ENCODE measurements at places on chromosomes 2 and 18. TPM values are rescaled to one million over a fixed set of nuclear protein-coding genes. Genes with fewer than 3 reads are reported as not detected.
A peak's percentile ranks its signal among the peaks of the same experiment; 100 is the strongest.

- H3K4me1 ChIP-seq = no peaks in the 10 kb centered on the region
- H3K36me3 ChIP-seq = no peaks in the 10 kb centered on the region
- H3K27me3 ChIP-seq = no peaks in the 10 kb centered on the region
These were observed 672.1 kb upstream of the FANCL start for GRCh38 chr2:58913082-58913726.

- no peaks in the 10 kb centered on the region for H3K36me3 ChIP-seq
- no peak overlapping the region for H3K27ac ChIP-seq
- no peak overlapping the region for H3K4me3 ChIP-seq
- H3K27me3 ChIP-seq = no peaks in the 10 kb centered on the region
- no peak for DNase-seq
These were observed 62.7 kb upstream of the REV1 start for GRCh38 chr2:99552529-99552928.

DNA sequence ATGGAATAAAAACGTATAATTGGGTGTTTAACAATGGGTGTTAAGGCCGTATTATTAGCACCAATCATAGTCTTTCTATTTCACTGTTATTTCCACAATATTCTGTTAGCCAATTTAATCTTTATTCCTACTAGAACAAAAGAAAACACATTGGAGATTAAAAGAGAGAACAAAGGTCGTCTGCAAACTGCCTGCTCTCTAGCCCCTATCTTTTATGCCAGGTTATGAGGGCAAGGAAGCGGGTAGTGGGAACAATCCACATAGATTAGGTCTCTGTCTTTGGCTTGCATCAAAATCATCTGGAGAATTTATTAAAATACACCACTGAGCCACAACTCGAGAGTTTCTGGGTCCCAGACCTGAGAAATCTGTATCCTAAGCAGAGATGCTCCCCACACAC is 69.4 kb upstream of the DSC1 start:
- no peaks in the 10 kb centered on the region for H3K4me1 ChIP-seq
- H3K36me3 ChIP-seq = no peaks in the 10 kb centered on the region
- no peak overlapping the region for H3K4me3 ChIP-seq
- no peak for DNase-seq

DNA sequence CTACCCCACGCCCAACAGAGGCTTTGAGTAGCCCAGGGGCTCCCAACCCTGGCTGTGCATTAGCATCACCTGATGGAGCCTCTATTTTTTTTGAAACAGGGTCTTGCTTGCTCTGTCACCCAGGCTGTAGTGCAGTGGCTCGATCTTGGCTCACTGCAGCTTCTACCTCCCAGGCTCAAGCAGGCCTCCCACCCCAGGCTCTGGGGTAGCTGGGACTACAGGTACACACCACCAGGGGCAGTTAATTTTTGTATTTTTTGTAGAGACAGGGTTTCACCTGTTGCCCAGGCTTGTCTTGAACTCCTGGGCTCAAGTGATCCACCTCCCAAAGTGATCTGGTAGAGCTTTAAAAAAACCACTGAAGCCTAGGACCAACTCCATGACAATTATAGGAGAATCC is 394.8 kb upstream of the ATP5MC3 start:
- no peak overlapping the region for H3K4me3 ChIP-seq
- no peaks in the 10 kb centered on the region for H3K4me1 ChIP-seq
- no peak overlapping the region for H3K27ac ChIP-seq

GRCh38 chr2:102049756-102050443 is 58.1 kb downstream of the IL1R2 start:
- no peak for DNase-seq
- peaks cover 2% of the 10 kb centered on the region for H3K4me1 ChIP-seq
- peaks cover 25% of the 10 kb centered on the region for H3K27me3 ChIP-seq

DNA sequence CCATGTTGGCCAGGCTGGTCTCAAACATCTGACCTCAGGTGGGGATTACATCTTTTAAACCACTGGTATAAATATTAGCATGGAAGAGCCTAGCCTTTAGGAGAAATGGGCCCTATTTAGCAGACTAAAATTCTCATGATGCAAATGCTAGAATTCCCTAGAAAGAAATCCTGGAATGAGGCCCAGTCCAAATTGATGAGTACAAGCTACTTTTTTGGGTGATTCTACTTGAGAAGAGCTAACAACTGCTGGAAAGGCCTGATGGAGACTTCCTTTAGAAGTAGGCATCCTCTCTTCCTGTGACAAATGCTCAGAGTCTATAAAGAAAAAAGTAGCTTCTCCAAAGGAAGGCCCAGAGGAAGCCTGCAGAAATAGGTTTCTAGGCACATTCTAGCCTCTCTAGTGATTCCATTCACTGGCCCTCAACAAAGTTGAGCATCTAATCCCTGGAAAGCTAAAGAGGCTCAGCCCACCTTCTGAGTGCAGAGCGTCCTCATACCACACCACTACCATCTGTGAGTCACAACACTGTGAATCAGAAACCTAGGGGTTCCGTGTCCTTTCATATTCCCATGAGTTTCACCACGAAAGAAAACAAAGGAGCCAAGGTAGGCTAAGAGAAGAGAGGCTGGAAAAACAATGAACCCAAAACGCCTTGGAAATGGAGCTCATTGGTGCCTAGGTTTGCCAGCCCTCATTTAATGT is 183.1 kb downstream of the C1D start:
- H3K36me3 ChIP-seq = no peaks in the 10 kb centered on the region
- no peaks in the 10 kb centered on the region for H3K4me1 ChIP-seq
- H3K27me3 ChIP-seq = no peaks in the 10 kb centered on the region
- no peak for DNase-seq
- no peak overlapping the region for H3K4me3 ChIP-seq

DNA sequence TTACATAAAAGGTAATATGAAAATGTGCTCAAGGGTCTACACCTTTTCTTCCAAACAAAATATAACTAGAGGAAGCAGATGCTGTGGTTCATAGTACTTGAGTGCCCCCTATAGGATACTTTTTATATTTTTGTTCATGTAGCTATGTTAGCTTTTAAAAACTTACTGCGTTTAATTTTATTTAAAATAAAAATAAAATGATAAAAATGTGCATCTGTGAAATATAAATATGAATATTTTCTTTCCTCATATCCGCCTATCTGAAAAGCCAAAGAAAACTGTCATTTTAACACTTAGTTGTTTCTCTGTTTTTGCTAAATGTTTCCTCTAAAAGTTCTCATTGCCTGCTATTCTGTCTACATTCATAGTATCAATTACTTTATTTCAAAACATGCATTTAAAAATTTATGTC is 9.6 kb upstream of the LRP1B start:
- H3K4me3 ChIP-seq = no peak overlapping the region
- H3K4me1 ChIP-seq = no peaks in the 10 kb centered on the region
- no peak overlapping the region for H3K27ac ChIP-seq
- H3K36me3 ChIP-seq = no peaks in the 10 kb centered on the region
- DNase-seq = no peak

GRCh38 chr18:3255611-3256165 is 6.2 kb upstream of the MYL12B start:
- H3K4me3 ChIP-seq = no peak overlapping the region
- DNase-seq = no peak
- peaks cover 60% of the 10 kb centered on the region for H3K36me3 ChIP-seq
- H3K27ac ChIP-seq = peak overlapping the region; percentile 6
- no peaks in the 10 kb centered on the region for H3K27me3 ChIP-seq

KIF1A gene
- 0.47 TPM for total RNA-seq

UGT1A3 gene
- total RNA-seq = not detected

ALKAL2 gene
- total RNA-seq = 0.28 TPM

All from activated CD4-positive, alpha-beta T cell treated with anti-CD3 and anti-CD28 coated beads, Interleukin-2, amount 10 ng/mL, durations not matched to agents 24 days and 14 days (primary cell).